Left lung (tissue), 14 donors: ENCODE measurements at places on chromosomes 5 and 9. TPM values are rescaled to one million over a fixed set of nuclear protein-coding genes. Genes with fewer than 3 reads are reported as not detected.

GRCh38 chr9:125239631-125240597, 1.2 kb downstream of the HSPA5 start:
- H3K36me3 ChIP-seq: peaks cover 6% of the 10 kb centered on the region
- H3K27me3 ChIP-seq: no peaks in the 10 kb centered on the region
- peaks cover 45% of the 10 kb centered on the region for H3K4me1 ChIP-seq
- no peak for DNase-seq
- peak overlapping the region; percentile 80 for H3K4me3 ChIP-seq

DNA sequence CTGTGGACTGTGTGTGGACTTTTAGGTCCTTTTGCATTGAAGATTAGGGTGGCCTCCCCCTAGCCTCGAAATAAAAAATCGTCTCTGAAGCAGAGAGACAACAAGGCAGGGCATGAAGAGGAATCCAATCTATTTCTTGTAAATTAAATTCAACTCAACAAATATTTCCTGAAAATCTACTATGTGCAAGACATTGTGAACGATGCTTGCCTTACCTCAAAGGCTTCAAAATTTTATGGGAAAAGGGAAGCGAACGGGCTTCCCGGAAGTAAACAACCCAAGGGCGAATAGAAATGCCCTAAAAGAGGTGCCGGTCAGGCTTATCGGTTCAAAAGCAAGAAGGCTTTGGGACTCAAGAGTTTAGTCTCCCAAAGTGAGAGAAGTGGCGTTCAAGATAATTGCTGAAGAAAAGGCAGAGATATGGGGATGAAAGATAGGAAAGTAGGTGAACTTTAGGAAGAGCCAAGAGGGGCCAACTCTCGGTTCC, 525 bp downstream of the KIF24 start:
- H3K4me3 ChIP-seq: peak overlapping the region; percentile 71
- DNase-seq: no peak
- peaks cover 22% of the 10 kb centered on the region for H3K4me1 ChIP-seq
- no peaks in the 10 kb centered on the region for H3K36me3 ChIP-seq
- no peaks in the 10 kb centered on the region for H3K27me3 ChIP-seq
- H3K27ac ChIP-seq: peak overlapping the region; percentile 91

- H3K27ac ChIP-seq: no peak overlapping the region
- no peaks in the 10 kb centered on the region for H3K36me3 ChIP-seq
- no peaks in the 10 kb centered on the region for H3K4me1 ChIP-seq
- DNase-seq: no peak
- H3K4me3 ChIP-seq: no peak overlapping the region
These were observed 1201.4 kb upstream of the C9orf72 start for GRCh38 chr9:28774433-28775235.

GRCh38 chr9:27527702-27528075, 1.9 kb downstream of the MOB3B start:
- H3K4me1 ChIP-seq: peaks cover 26% of the 10 kb centered on the region
- no peak for DNase-seq
- peak overlapping the region; percentile 70 for H3K4me3 ChIP-seq
- no peaks in the 10 kb centered on the region for H3K36me3 ChIP-seq
- peak overlapping the region; percentile 76 for H3K27ac ChIP-seq

DNA sequence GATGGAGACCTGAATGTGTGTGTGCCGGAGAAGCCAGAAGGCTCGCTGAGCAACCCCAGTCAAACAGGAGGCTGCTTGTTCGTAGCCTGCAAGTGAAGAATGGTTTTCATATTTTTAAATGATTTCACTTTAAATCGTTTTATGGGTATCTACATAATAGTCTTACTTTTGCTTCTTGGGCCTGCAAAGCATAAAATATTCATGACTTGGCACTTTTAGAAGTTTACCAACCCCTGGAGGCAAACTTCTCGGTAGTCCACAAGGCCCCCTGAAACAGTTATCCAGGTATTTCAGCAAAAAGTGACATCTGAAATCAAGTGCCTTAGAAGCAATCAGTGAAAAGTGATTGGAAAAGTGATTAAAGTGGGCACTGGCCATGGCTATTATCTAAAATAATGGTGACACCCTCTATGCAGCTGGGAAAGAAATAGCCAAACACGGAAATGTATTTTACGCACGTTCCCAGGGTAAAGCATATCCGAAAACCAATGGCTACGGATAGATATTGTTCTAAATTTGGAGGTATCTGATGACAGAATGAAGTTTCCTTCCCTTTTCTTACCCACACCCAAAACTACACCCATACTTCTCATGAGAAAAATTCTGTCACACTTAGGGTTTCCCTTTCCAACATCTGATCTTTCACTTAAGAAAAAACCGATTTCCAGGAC, 39.0 kb downstream of the RAPGEF1 start:
- DNase-seq: no peak
- no peaks in the 10 kb centered on the region for H3K36me3 ChIP-seq
- no peaks in the 10 kb centered on the region for H3K27me3 ChIP-seq
- no peak overlapping the region for H3K4me3 ChIP-seq
- H3K4me1 ChIP-seq: peaks cover 12% of the 10 kb centered on the region

- H3K27me3 ChIP-seq: peaks cover 6% of the 10 kb centered on the region
- DNase-seq: no peak
- no peak overlapping the region for H3K27ac ChIP-seq
- H3K4me3 ChIP-seq: no peak overlapping the region
- no peaks in the 10 kb centered on the region for H3K36me3 ChIP-seq
These were observed 28.3 kb downstream of the EBF1 start for GRCh38 chr5:159071382-159071781.

- no peak for DNase-seq
- no peak overlapping the region for H3K27ac ChIP-seq
- no peaks in the 10 kb centered on the region for H3K4me1 ChIP-seq
- H3K27me3 ChIP-seq: peaks cover 4% of the 10 kb centered on the region
- H3K4me3 ChIP-seq: no peak overlapping the region
- H3K36me3 ChIP-seq: no peaks in the 10 kb centered on the region
These were observed 287.5 kb downstream of the ELAVL2 start for GRCh38 chr9:23538461-23539003.

- H3K4me1 ChIP-seq: no peaks in the 10 kb centered on the region
- no peak for DNase-seq
- H3K36me3 ChIP-seq: no peaks in the 10 kb centered on the region
These were observed 409.1 kb downstream of the TAF11L14 start for GRCh38 chr5:18043344-18043743.

GRCh38 chr9:135547756-135548736, 2.1 kb downstream of the OBP2A start:
- no peak overlapping the region for H3K27ac ChIP-seq
- no peaks in the 10 kb centered on the region for H3K27me3 ChIP-seq
- DNase-seq: peak; percentile 44
- no peaks in the 10 kb centered on the region for H3K36me3 ChIP-seq

DNA sequence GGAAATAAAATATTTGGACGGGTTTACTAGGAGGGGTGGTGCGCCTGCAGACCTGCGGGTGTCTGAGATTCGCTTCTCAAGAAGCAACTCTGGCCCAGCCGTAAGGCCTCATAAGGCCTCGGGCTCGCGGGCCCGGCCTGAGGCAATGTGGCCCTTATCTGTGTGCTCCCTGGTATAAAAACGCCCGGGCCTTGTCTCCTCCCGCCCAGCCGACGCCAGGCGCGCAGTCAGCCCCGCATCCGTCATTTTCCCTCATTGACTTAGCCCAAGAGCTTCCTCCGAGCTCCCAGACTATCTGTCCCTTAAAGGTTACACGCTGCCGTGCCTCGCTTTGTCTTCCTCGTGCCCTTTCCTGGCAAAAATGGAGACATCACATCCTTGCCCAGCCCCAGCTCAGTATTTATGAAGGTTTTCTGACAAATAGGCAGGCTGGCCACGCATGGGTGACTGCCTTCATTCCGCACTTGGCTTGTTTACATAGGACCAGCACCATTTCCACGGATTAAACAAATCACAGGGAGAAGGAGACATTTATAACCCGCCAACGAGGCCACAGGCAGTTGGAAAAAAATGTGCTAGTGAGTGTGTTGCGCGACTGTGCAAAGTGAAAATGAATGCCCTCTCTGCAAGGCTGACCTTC, 74.5 kb upstream of the TBCA start:
- H3K27ac ChIP-seq: no peak overlapping the region
- H3K4me3 ChIP-seq: no peak overlapping the region
- no peak for DNase-seq
- H3K4me1 ChIP-seq: no peaks in the 10 kb centered on the region
- H3K36me3 ChIP-seq: no peaks in the 10 kb centered on the region

ARPC5L gene
- polyA plus RNA-seq: 36.5 TPM

SH3PXD2B gene
- polyA plus RNA-seq: 41.4 TPM

SMIM27 gene
- 11.1 TPM for polyA plus RNA-seq

UBTD2 gene
- 91.9 TPM for polyA plus RNA-seq

PCDHA1 gene
- 0.09 TPM for polyA plus RNA-seq

SLC36A2 gene
- 0.08 TPM for polyA plus RNA-seq

NEUROG1 gene
- not detected for polyA plus RNA-seq
